AML-193 (cell line): ENCODE measurements at places on chromosomes 4 and X.

DNA sequence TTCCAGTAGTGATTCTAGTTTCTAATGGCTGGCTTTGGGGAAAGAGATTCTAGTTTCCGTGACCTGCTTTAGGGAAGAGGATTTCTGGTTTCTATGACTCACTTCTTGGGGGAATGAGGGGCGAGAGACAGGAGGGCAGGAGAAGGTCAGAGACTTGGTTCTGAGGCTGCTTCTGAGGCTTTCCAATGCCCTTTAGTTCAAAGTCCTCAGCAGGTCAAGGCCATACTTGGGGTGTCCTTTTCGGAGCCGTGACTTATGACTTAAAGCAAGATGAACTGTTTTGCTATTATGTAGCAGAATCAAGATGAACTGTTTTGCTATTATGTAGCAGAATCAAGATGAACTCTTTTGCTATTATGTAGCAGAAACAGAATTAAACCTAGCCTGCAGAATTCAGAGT is 52.2 kb upstream of the TLR3 start:
- DNase-seq: no peak

DNA sequence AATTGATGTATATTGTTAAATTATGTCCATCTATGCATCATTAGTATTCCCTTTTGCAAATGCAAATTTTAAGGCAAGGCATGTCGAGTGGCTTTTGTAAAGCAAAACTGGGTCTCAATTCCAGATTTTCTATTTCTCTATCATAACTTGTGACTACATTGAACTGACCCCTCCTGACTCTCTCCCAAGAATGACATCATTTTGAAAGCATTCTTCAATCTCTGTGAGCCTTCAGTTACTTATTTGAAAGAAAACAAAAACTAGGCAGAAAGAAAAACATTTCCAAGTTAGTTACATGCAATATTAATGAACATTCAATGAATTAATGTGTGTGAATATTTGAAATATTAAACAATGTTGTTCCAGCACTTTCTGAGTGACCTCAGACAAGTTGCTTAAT is 314.3 kb upstream of the CLNK start:
- DNase-seq: no peak

DNA sequence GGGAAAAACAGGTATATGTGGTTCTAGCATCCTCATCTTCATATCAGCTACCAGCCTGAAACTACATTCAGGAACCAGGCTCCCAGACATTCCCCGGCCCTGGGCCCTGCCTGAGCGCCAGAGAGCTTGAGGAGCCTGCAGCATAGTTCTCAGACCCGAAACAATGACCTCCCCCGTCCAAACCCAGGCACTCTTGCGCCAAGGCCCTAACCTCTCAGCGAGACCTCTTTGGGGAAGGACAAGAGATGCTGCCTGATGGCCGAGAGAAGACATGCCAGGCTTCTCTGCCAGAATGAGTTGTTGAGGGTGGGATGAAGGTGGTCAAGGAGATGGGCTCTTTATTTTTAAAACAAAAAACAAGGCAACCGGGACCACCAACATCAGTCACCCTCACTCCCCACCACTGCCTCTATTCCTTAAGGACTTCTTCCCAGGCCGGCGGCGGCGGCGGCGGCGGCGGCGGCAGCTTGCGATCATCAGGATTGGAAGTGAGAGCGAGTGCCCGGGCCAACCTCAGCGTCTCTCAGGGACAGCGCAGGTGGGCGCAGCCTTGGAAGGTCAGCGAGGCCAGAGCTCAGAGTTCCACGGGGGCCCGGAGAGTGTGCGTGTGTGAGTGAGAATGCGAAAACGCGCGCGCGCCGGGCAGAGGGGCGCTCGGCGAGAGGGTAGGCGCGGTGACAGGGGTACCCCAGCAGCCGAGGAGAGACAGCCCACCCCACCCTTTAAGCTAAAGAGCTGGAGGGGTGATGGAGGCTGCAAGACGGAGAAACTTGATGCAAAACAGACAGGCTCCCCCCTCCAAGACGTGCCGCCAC is 601 bp downstream of the INPP4B start:
- DNase-seq: no peak

DNA sequence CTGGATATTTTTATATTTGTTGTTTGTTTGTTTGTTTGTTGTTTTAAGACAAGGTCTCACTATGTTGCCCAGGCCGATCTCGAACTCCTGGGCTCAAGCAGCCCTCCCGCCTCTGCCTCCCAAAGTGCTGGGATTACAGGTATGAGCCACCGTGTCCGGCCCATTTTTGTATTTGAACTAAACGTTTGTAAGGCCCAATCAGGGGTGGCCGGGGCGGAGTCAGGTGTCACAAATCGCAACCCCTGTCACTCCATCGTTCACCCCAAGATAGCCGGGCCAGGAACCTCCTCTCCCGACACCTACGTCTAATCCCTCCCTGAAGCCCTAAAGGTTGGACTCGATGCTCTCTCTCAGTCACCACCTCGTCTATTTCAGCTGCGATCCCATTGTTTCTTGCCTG is 722 bp upstream of the EFHC2 start:
- DNase-seq: no peak

DNA sequence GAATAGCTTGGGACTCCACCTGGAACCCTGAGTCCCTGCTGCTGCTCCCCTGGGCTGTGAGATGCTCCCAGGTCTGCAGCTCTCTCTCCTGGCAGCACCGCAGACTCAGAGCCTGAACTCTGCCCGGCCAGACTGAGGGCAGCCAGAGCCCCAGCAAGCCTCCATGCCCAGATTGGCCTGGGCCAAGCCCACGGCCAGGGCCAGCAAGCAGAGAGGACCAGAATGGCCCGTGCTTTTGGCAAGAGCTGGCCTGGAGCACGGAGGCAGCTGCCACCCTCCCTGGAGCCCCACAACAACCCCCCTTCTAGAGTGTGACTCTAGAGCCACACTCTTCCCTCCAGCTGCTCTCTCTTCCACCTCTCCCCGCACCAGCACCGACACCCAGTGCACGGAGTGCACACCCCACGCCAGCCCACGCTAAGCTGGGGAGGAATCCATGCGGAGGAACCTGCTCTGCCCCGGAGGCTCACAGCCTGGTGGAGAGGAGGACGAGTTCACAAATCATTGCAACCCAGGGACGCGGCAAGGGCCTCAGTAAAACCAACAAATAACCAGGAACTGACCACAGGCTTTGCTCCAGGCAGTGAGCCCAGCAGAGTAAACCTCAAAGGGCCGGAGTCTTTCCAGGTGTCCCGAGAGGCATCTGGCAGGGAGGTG is 110.3 kb downstream of the HMX1 start:
- no peak for DNase-seq

- no peak for DNase-seq
These were observed 78.8 kb downstream of the HADH start for GRCh38 chr4:108068442-108068841.
